Mesothelial cell of epicardium (in vitro differentiated cells): ENCODE measurements at places on chromosomes 12 and 14. TPM values are rescaled to one million over a fixed set of nuclear protein-coding genes. Genes with fewer than 3 reads are reported as not detected.

The INSM2 gene
- not detected in 3 replicates for total RNA-seq

The RFX4 gene
- not detected in 3 replicates for total RNA-seq

The NRIP2 gene
- 0.14 TPM in 1 of 3 replicates, not detected in the others for total RNA-seq

The KCNH5 gene
- 2.1 to 2.5 TPM (median 2.3 TPM) in 3 replicates for total RNA-seq

The FGF23 gene
- total RNA-seq: not detected in 3 replicates

The C14orf132 gene
- 35.4 to 40.6 TPM (median 35.9 TPM) in 3 replicates for total RNA-seq

The CFAP251 gene
- 6.6 to 6.9 TPM (median 6.6 TPM) in 3 replicates for total RNA-seq

The TAS2R10 gene
- total RNA-seq: 2.5 to 3.2 TPM (median 2.7 TPM) in 3 replicates

The DCAF11 gene
- 62.3 to 71.1 TPM (median 63.7 TPM) in 3 replicates for total RNA-seq

DNA sequence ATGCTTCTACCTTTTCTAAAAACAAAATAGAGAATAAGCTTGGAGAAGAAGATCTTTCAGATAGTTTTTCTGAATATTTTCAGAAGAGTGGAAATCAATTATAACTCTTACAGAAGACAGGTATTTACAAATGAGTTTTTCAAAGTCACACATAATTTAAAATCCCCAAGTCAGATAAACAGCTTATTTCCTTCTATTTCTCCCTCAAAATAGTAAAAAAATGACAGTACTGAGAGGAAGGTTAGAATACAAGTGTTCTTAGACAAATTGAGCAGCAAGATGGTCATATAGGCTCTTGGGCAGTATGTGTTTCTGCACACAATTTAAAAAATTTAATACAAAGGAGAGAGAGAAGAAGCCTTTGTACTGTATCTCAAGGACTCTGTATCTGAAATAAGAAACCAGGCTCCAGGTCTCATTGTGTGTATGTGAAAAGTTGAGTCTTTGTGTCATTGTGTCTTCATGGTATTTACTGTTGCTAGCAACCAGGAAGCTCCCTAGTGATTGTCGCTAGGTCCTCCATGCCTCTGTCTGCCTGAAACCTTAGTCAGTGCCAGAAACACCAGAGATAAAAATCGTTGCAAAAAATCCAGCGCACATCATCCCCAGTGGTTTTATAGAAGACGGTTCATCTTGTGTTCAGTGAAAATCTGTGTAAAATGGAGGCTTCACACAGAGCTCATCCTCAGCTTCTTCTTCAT, 12.9 kb upstream of the TUBA1A start:
- H3K36me3 ChIP-seq: no peaks in the 10 kb centered on the region
- H3K27ac ChIP-seq: peak overlapping the region; percentile 98
- H3K4me1 ChIP-seq: peaks cover 22% of the 10 kb centered on the region
- DNase-seq: no peak

GRCh38 chr12:45708901-45709300, 20.6 kb upstream of the ARID2 start:
- no peak for DNase-seq
- no peaks in the 10 kb centered on the region for H3K36me3 ChIP-seq
- H3K4me3 ChIP-seq: no peak overlapping the region
- no peaks in the 10 kb centered on the region for H3K4me1 ChIP-seq
- H3K27me3 ChIP-seq: no peaks in the 10 kb centered on the region
- H3K27ac ChIP-seq: no peak overlapping the region

GRCh38 chr14:54200726-54201125, 196.1 kb upstream of the CDKN3 start:
- H3K36me3 ChIP-seq: peaks cover 3% of the 10 kb centered on the region
- no peak for DNase-seq
- H3K4me3 ChIP-seq: no peak overlapping the region
- H3K4me1 ChIP-seq: no peaks in the 10 kb centered on the region

DNA sequence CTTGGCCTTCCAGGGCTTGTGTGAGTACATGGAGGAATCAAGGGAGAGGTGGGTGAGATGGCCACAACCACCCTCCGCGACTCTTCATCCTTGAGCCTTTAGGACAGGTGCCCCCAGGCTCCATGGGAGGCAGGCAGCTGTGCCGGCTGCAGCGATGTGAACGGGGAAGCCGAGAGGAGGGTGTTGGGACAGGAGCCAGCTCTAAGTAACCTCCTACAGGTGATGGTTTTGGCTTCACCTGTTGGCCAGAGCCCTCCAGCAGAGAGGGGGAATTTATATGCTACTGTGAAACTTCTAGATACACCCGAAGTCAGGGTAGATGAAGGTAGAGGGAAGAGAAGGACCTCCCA, 132.2 kb upstream of the HIF1A start:
- no peaks in the 10 kb centered on the region for H3K36me3 ChIP-seq
- no peak for DNase-seq
- H3K4me3 ChIP-seq: no peak overlapping the region
- H3K27ac ChIP-seq: no peak overlapping the region
- no peaks in the 10 kb centered on the region for H3K27me3 ChIP-seq

DNA sequence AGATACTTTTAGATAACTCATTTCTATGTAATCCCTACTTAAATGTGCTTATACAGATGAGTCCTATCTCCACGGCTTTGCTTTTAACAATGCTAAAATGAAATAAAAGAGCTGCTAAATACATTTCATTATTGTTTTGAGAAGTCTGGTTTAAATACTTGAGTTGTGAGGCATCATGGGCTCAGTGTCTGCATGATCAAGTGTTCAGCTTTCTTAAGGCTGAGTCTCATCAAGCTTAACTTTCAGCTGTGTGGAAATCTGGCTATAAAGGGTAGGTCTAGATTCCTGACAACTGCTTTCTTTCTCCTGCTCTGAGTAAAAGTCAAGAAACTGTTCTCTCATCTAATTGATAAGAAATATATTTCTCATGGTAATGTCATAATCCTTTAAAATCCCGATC, 235.4 kb downstream of the FSCB start:
- no peak for DNase-seq
- H3K27me3 ChIP-seq: no peaks in the 10 kb centered on the region
- no peaks in the 10 kb centered on the region for H3K36me3 ChIP-seq
- H3K4me1 ChIP-seq: no peaks in the 10 kb centered on the region

DNA sequence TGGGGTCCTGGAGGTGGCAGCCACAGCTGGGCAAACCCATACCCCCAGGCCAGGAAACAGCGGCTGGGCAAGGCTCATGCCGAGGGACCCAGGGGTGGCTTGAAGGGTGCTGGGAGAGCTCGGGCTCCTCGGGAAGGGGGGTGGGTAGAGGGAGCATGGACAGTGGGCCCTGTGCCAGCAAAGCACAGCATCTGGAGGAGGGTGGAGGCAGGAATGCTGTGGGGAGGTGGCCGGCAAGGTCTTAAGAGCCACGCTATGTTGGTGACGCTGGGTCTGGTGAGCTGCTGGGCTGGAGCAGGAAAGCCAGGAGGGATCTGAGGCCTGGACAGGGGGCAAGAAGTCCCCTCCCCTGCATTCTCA, 48.2 kb upstream of the DLK1 start:
- H3K27me3 ChIP-seq: peaks cover 8% of the 10 kb centered on the region
- H3K36me3 ChIP-seq: no peaks in the 10 kb centered on the region
- peak; percentile 56 for DNase-seq
- H3K4me1 ChIP-seq: peaks cover 70% of the 10 kb centered on the region

- H3K4me1 ChIP-seq: no peaks in the 10 kb centered on the region
- H3K4me3 ChIP-seq: no peak overlapping the region
- no peaks in the 10 kb centered on the region for H3K27me3 ChIP-seq
Observed at GRCh38 chr14:48023881-48024280, 348.5 kb upstream of the MDGA2 start.

DNA sequence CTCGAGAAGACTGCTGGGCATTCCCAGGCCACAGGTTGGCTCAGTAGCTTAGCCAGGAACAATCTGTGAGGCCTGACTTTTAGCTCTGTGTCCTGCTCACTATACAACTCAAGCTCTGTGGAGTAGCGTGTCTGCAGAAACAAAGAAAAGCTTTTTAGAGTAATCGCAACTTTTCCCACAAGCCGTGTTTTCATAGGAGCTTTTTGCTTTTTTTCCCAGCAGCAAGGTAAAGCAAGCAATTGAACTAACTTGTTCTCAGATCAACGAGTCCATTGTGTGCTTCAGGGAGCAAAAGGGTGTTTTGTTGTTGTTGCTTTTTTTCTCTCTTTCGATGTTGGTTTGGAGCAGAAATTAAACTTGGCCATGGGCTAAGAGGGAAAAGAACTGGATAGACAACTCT, 97.3 kb upstream of the BCL2L14 start:
- no peaks in the 10 kb centered on the region for H3K27me3 ChIP-seq
- no peaks in the 10 kb centered on the region for H3K4me1 ChIP-seq
- H3K27ac ChIP-seq: no peak overlapping the region
- no peaks in the 10 kb centered on the region for H3K36me3 ChIP-seq
- no peak overlapping the region for H3K4me3 ChIP-seq

DNA sequence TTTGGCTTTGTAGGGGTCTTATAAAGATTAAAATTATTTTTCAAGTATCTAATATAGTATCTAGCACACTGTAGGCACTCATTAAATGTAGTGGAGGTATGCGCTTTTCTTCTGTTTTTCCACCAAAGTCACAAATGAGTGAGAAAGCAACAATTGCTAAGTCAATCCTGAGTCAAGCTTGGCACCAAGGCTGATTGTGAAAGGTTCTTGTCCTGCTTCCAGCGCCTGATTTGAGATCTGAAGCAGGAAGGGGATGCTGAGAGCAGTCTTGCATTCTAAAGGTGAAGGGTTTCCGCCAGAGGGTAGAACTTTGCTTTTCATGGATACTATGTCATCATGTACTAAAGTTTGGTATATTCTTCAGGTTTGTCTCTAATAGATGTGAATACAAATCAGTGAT, 64.9 kb upstream of the DAAM1 start:
- no peaks in the 10 kb centered on the region for H3K36me3 ChIP-seq
- peaks cover 9% of the 10 kb centered on the region for H3K4me1 ChIP-seq
- no peak overlapping the region for H3K4me3 ChIP-seq
- no peak overlapping the region for H3K27ac ChIP-seq
- no peak for DNase-seq

- no peaks in the 10 kb centered on the region for H3K27me3 ChIP-seq
- H3K4me1 ChIP-seq: peaks cover 4% of the 10 kb centered on the region
- no peak overlapping the region for H3K27ac ChIP-seq
- no peak for DNase-seq
Observed at GRCh38 chr12:65274602-65275272, 3.7 kb upstream of the MSRB3 start.

DNA sequence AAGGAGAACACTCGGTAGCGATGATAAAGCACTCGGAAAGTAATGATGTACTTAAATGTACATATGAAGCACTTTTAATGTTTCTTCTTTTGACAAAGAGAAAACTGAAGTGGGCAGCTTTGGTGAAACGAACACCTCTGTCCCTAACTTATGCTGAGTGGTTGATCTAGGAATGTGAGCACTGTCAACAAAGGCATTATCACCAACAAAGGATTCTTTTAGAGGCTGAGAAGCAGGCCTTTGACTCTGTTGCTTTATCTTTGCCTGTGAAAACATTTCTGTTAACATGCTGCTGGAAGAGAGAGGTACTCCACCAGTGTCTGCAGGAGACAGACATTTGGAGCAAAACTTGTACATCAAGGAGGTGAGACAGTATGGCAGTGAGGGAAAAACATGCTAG, 103.2 kb upstream of the VRK1 start:
- no peak overlapping the region for H3K27ac ChIP-seq
- H3K36me3 ChIP-seq: no peaks in the 10 kb centered on the region
- DNase-seq: no peak
- no peak overlapping the region for H3K4me3 ChIP-seq
- H3K4me1 ChIP-seq: no peaks in the 10 kb centered on the region

DNA sequence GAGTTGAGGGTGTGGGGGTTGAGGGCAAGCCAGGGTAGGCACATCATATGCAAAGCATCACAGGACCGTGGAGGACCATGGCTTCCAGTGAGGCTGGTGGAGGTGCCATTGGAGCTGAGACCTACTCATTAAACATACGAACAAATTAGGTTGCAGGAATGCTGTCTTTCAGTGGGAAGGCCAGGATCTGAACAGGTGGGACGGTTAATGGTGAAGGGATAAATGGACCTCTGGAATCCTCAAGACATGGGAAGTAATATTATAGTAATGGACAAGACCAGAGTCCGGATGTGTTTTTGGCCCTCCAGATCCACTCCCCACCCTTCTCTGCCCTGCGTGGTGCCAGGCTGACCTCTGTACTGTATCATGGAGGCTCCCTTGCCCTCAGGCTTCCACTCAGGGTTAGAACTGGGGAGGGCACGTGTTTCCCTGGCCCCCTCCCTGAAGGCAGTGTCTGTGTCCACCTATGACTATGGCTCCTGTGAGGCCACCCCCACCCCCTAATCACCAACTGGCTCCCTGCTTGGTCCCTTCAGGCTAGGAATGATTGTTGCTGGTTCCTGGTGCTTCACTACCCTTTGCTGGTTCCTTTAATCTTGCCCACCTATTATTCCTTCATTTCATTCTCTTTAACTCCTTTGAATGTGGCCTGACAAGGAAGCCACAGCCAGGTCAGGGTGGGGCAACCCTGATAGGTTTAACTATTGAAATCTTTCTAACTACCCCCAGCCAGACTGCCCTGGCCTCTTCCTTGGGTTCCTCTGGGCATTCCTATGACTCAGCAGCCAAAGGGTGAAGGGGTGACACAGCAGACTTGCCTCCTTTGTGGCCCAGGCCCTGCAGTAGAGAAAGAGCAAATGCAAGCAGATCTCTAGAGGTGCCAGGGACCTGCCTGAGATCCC, 10.7 kb downstream of the DHRS2 start:
- H3K27me3 ChIP-seq: no peaks in the 10 kb centered on the region
- H3K4me1 ChIP-seq: no peaks in the 10 kb centered on the region
- H3K36me3 ChIP-seq: no peaks in the 10 kb centered on the region

DNA sequence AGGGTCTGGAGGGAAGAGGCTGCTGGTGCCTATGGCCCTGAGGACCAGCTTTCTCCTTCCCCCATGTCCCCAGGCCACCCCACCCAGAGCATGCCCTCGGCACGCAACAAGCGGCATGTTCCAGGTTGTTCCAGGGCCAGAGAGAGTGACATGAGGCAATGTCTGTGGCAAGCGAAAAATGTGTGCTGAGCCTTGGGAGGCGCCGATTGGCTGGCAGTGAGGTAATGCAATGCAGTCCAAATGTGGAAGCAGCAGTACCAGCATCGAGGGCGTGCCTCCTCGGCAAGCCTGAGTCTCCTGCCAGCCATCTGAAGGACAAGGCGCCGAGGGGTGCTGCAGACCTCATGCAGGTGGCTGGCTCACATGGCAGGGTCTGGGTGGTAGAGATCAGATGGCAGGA, 423.8 kb downstream of the NRXN3 start:
- DNase-seq: no peak
- H3K27me3 ChIP-seq: peaks cover 23% of the 10 kb centered on the region
- no peak overlapping the region for H3K27ac ChIP-seq
- H3K36me3 ChIP-seq: no peaks in the 10 kb centered on the region
- H3K4me3 ChIP-seq: no peak overlapping the region

GRCh38 chr12:11676052-11676451, 26.6 kb downstream of the ETV6 start:
- H3K4me3 ChIP-seq: no peak overlapping the region
- H3K4me1 ChIP-seq: peaks cover 34% of the 10 kb centered on the region
- H3K27ac ChIP-seq: peak overlapping the region; percentile 32
- no peak for DNase-seq
- H3K36me3 ChIP-seq: peaks cover 2% of the 10 kb centered on the region

DNA sequence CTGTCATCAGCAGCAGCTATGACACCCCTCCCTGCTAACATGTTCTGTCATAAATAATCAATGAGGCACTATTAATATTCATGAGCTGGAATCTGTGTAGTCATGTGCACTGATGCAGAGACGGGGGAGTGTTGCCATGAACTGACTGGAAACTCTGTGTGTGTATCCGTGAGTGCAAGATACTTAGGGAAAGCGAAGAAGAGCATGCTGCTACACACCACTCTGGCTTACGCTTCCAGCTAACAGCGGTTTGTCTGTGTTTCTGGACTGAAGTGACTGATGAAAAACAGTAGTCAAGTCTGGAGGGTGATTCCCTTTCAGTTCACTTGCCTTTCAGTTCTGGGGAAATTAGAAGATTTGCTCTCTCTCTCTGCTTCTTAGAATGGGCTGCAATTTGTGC, 249.4 kb downstream of the PDZRN4 start:
- peaks cover 28% of the 10 kb centered on the region for H3K4me1 ChIP-seq
- no peak overlapping the region for H3K27ac ChIP-seq
- no peaks in the 10 kb centered on the region for H3K36me3 ChIP-seq
- DNase-seq: no peak
